ENCODE measurements at places on chromosomes 4 and X.

DNA sequence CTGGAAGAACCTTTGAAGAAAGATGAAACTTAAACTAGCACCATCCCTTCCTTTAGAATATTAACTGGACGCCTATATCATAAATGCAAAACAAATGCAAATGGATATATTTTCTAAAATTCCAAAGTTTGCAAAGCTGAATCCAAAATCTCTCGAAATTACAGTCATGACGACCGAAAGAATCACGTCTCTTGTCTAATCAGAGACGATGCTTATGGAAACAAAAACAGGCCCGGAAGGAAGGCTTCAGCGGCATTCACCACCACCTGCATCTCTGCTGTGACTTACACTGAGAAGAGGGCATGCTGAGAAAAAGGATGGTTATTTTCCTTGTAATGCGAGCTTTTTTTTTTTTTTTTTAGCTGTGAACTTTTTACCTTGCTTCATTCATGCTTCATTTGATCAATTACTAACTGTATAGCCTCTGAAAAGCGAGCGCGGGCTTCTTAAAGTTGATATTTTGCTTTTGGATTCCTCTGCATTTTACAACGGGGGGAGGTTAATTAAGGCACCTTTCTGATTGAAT lies 209.3 kb downstream of the SOWAHB start:
- no peak for DNase-seq

- DNase-seq, result no peak
Measured at GRCh38 chr4:11608992-11609391, 180.3 kb upstream of the HS3ST1 start.

GRCh38 chrX:126027229-126027628 lies 138.9 kb downstream of the DCAF12L2 start:
- no peak for DNase-seq

DNA sequence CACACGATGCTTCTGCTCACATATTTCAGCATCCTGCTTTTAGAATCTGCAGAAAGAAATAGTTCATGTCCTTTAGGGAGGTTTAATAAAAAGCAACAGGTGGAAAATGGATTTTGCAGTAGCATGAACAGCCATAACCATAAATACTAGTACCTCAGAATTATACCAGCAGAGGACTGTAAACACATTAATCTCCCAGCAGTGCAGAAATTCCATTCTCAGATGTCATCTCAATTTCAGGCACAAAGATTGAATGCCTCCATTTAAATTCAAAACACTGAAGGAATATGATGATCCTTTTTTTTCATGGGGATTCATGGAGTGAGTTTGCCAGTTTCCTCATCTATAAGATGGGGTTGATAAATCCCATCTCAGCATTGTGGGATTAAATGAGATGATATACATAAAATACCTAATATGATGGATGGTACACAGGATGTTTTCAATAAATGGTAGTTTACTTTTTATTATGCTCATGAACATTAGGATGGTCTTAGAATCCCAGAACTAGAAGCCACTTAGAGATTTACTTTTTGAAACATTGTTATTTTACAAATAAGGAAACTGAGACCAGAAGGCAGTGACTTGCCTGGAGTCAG lies 566 bp upstream of the LIMCH1 start:
- DNase-seq, result no peak

GRCh38 chr4:91267543-91267942 lies 1036.2 kb upstream of the GRID2 start:
- no peak for DNase-seq

DNA sequence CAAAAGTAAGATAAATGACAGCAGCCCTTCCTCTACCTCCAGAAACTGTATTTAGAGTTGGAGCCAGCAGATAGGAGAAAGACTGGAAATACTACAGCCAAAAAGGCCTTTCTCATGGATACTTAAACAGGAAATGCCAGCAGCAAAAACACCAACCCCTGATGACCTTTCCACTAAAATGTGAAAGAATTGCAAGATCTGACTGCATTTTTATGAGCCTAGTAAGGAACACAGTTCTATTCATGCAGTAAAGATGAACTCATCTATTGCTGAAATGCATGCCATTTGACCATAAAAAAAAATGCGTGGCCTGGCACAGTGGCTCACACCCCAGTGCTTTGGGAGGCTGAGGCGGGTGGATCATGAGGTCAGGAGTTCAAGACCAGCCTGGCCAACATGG lies 19.9 kb downstream of the ABCG2 start:
- DNase-seq, result no peak

- no peak for DNase-seq
Measured at GRCh38 chr4:82104578-82104977, 269.2 kb downstream of the HNRNPD start.

GRCh38 chrX:108696690-108697089 lies 39.7 kb downstream of the IRS4 start:
- DNase-seq, result no peak

DNA sequence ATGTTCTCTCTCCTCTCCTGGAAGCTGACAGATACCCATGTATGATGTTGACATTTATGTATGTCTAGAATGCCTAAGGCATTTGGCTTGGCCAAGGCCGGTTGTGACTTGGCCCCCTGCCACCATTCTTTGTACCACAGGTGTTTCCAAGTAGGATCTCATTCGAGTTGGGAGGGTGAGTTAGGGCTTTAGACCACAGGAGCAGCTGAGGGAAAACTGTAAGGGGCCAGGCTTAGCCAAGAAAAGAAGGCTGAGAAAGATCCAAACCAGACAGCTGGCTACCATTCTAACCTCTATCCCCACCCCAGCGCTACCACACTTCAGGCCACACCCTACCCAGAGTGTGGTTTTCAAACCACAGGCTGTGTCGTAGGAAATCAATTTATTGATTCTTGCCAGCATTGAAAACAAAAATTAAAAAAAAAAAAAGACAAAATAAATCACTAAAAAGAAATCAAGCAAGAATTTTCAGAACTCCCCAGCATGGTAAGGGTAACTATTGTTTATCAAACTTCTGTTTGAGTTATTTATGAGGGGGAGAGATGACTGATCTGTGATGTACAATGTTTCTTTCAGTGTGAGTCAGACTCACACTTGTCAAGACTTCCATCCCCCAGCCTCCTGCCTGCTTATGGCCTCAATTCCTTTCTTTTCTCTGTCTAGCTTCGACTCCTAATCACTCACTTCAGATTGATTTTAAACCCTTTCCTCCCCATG lies 9.9 kb downstream of the TMSB4X start:
- no peak for DNase-seq

DNA sequence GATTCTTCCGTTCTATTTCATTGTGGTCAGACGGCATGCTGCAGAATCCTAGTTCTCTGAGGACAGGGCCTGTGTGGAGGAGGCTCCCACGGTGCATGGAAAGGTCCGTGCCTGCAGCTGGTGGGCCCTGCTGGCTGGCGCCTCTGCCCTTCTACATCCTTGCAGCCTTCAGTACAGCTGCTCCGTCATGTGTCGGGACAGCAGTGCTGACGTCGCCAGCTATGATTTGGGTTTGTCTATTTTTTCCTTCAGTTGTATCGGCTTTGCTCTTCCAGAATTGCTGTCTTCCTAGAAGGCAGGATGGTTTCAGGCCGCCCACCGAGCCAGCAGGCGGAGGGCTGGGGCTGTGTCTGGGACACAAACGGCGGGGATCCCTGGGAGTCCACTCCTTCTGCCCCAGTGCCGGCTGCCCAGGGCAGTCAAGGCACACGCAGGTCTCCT lies 32.1 kb upstream of the CPLX1 start:
- DNase-seq, result no peak

GRCh38 chr4:78024085-78024484 lies 33.0 kb upstream of the FRAS1 start:
- DNase-seq, result no peak

DNA sequence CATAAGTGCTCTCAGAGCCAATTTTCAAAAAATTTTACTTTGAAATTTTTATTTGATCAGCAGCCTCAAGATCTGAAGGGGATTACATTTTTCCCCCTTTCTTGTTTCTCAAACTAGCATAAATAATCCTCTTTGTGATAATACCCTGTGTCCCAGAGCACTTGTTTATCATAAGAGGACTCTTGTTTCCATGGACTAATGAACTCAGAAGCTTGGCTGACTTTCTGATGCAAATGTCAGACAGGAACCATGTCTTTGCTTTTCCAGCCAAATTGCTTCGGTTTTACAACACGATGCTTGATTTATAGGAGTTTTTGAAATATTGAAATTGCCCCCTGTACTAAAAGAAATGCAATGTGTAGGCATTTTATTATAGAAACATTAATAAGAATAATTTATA lies 859.3 kb upstream of the LCORL start:
- DNase-seq, result no peak

- no peak for DNase-seq
Measured at GRCh38 chr4:1109333-1109732, 4.0 kb downstream of the RNF212 start.

- DNase-seq, result peak; percentile 25
Measured at GRCh38 chrX:130393451-130394074, 8.1 kb upstream of the GPR119 start.

- DNase-seq, result no peak
Measured at GRCh38 chr4:93700571-93700970, 128.0 kb upstream of the ATOH1 start.

DNA sequence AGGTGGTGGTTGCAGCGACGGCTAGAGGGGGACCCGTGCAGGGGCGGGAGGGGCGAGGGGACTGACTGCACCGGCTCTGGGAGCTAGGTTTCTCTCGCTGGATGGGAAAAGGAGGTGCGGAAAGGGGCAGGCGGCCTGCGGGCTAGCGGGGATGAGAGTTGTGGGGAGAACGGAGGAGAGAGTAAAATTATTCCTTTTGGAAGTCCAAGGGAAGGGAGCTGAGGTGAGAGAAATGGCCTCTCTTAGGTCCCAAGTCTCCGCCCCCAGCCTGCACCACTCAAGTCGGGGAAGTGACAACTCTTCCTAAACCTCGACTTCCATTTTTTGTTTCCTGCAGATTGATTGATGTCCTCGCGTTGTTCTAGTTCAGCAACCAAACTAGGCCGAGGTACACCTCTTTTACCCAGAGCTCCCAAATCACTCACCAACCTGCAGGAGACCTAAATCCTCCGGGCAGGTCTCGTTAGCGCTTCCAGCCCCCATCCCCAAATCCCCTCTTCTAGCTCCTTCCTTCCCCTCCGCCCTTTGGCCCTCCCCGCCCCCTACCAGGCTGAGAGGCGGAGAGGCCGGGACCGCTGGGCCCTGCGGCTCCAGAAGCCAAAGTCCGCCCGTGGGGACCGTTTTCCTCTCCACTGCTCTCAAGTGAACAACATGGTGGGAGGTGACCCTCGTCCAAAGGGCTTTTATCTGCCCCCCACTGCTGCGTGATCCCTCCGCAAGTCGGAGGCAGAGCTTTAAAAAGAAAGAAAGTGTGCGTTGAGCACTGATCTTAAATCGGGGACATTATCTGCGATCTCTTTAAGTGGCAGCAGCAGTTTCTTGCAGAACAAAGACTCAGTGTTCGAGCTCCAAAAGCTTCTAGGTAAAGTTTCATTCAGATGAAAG lies 7.3 kb downstream of the PITX2 start:
- no peak for DNase-seq

DNA sequence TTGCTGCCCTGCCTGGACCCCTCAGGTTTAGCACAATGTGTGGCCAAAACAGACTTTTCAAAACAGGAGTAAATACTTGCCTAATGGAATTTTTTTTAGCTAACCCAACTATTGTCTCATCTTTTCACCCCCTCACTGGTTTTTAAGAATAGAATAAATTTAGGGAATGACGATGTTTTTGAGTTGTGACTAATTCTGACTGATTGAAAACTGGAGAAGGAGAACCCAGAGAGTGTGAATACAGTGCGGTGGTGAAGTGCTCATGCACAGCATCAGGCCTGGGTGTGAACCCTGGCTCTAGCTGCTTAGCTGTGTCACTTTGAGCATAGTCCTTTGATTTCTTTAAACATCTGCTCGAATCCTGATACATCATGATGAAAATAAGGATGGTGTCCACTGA lies 10.5 kb downstream of the ANTXR2 start:
- DNase-seq, result no peak

GRCh38 chr4:15478724-15479088 lies 9.0 kb downstream of the CC2D2A start:
- no peak for DNase-seq

DNA sequence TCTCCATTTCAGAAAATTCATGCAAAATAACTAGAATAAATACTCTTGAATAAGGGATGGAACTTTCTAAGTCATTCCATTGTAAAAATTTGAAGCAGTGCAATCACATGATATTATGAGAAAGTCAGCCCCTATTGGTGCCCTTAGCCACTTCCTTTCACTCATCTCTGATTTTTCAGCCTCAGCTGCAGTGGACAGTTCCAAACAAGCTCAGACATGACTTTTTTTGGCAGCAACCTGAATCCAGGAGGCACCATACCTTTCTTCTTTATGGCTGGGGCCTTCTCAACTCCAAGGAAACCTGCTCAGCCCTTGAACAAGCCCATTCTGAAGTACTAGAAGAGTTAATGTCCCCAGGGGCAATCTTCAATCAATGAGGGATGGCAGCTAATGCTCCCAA lies 40.5 kb downstream of the MAPK10 start:
- DNase-seq, result no peak

- DNase-seq, result no peak
Measured at GRCh38 chr4:13130848-13131247, 353.3 kb downstream of the RAB28 start.
